ENCODE measurements at places on chromosomes 7 and 10.

- no peak for DNase-seq
Observed at GRCh38 chr7:75921479-75921878, 6.5 kb downstream of the POR start.

GRCh38 chr7:11026452-11027359 is 53.0 kb downstream of the PHF14 start:
- no peak for DNase-seq

- DNase-seq = no peak
Observed at GRCh38 chr10:70445718-70446657, 4.5 kb upstream of the NODAL start.

DNA sequence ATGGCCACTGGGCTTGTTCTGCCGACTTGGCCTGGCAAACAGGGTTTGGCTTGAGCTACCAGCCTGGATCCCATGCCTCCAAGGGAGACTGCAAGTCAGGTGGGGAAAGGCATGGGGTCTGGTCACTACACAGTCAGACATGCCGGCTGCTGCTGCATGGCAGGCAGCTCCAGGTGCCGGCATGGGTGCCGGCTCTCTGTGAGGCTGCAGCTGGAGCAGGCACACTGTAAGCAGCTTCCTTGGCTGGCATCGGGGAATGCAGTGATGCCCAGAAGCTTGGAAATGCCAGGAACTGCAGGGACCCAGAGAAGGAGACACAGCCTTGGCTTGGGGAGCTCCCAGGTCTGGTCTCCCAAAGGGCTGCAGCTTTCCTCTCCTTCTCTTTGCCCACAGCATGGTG is 305.5 kb upstream of the NRG3 start:
- DNase-seq = no peak
